Stimulated activated CD4-positive, alpha-beta T cell treated with anti-CD3 and anti-CD28 coated beads, Interleukin-12 subunit alpha, Interleukin-12 subunit beta, amount 100 ng/mL, for 48 hours (primary cell): ENCODE measurements at places on chromosomes 5 and 9.

GRCh38 chr5:155278532-155278931 is 265.0 kb downstream of the KIF4B start:
- DNase-seq = no peak

DNA sequence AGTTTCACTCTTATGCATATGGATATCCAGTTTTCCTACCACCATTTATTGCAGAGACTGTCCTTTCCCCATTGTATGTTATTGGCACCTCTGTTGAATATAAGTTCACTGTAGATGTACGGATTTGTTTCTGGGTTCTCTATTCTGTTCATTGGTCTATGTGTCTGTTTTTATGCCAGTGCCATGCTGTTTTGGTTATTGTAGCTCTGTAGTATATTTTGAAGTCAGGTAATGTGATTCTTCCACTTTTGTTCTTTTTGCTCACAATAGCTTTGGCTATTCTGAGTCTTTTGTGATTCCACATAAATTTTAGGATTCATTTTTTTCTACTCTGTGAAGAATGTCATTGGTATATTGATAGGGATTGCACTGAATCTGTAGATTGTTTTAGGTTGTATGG is 26.1 kb upstream of the CCNB1 start:
- no peak for DNase-seq

DNA sequence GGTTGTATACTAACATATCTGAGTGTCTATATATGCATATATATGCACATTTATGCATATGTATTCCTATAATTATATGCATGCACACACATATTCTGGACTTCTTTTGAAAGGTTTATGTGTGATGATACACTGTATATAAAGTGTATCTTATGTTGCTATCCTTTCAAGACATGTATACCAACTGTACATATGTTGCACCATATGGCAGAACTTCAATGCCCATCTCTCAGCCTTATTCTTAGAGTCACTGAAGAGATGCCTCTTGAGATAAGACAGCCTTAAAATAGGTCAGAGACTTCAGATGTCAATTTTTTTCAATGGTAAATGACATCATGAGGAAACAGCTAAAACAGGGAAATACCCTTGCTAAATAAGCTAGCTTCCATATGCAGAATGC is 461.4 kb downstream of the SPATA31D1 start:
- no peak for DNase-seq

- DNase-seq = no peak
These were observed 19.6 kb downstream of the INSYN2B start for GRCh38 chr5:169960659-169961058.

DNA sequence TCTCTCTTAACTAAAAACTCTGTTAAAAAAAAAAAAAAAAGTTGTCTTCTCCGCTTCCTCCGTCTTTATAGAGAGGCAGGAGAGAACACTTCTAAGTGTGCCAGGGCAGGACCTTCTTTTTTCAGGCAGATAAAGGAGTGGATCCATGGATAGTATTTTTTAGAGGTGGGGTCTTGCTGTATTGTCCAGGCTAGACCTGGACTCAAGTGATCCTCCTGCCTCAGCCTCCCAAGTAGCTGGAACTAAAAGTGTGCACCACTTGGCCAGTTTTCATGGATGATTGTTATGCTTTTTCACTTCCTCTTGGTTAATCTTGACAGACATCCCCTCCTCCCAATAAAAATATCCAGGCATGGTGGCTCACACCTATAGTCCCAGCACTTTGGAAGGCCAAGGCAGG is 20.0 kb upstream of the GNE start:
- DNase-seq = no peak

- no peak for DNase-seq
These were observed 88.2 kb downstream of the LIFR start for GRCh38 chr5:38468202-38468673.
